Bone marrow (tissue), 2 donors: ENCODE measurements at places on chromosomes 12 and 14.

- DNase-seq = no peak
These were observed 1682.8 kb upstream of the FLRT2 start for GRCh38 chr14:83847102-83847501.

- DNase-seq = no peak
These were observed 70.8 kb upstream of the TMCC3 start for GRCh38 chr12:94721173-94721572.

DNA sequence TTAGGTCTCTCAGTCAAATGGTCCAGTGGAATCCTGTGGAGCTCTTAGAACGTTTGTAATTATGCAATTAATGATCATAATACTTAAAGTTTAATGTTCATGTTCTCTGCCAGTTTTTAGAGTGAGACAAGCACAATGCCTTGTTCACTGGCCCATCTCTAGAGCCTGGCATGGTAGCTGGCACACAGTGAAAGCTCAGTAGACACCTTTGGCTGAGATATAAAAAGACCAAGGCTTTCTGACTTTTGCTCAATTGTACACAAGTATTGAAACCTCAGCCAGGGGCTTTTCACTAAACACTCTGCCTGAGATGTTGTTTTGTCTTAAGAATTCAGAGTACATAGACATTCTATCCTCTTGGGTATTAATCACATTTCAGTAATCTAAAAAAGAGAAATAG, 241.8 kb upstream of the ATP2B1 start:
- no peak for DNase-seq

DNA sequence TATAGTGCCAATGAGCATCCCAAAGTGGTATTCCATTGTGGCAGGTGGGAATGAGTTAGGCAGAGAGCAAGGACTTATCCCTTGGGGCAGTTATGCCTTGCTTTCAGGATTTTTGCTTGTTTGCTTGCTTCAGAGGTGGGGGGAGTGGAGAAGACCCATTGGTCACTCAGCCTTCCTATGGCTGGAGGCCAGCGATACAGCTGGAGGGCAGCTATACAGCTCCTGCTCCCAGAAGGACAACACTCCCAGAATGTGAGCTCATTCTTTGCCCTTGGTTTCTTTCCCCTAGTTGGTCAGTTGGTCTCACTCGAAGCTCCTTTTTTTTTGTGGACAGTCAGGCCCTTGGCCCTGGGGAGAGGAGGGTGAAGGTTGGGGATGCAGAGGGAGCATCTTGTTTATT, 14.5 kb downstream of the KRT83 start:
- DNase-seq = no peak

- no peak for DNase-seq
These were observed 267.1 kb downstream of the CACNA1C start for GRCh38 chr12:2319737-2320506.

GRCh38 chr12:43312991-43313505, 239.0 kb downstream of the ADAMTS20 start:
- DNase-seq = no peak
